T-helper 22 cell (primary cell): ENCODE measurements at places on chromosomes 1 and 21.

- DNase-seq: no peak
Observed at GRCh38 chr1:184556665-184557064, 169.8 kb downstream of the C1orf21 start.

- DNase-seq: no peak
Observed at GRCh38 chr1:212952641-212952976, 2.3 kb downstream of the VASH2 start.

DNA sequence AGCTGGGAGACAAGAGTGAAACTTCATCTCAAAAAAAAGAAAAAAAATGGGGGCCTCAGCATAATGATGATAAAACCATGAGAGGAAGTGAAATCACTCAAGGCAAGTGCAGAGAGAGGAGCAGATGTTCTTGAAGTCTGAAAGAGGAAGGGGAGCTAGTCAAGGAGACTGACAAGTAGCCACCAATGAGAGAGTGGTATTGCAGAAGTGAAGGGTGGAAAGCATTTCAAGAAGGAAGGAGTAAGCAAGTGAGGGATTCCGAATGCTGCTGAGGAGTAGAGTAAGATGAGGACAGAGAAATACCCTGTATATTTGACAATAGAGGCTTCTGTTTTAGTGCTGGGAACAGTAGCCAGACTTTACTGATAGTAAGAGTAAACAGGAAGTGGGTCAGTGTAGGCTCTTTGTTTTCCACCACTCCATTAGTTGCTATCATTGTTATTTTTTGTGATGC is 2.9 kb downstream of the TATDN3 start:
- DNase-seq: no peak

DNA sequence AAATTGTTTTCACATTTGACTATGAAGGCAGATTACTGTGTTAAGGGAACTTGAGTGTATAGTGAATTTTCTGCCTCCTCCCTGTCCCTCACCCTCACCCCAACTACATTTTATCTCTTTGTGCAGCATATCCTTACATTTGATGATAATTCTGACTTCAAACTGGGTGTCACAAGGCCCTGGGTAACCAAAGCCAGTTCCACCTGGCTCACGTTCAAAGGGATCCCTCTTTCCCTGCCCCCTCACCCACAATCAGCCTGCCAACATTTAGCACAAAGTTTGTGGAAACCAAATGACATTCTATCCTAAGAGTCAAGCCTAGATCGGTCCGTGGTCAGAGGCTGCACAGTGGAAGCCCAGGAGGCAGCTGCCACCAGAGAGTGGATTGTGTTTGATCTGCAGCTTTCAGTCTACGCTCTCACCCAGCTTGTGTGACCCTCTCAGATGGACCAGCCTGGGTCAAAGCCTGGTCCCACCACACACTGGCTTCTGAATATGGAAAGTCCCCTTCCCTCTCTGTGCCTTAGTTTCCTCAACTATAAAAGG is 10.3 kb downstream of the KIAA0040 start:
- no peak for DNase-seq

GRCh38 chr21:22710721-22711120 is 1712.5 kb downstream of the NCAM2 start:
- DNase-seq: no peak

- no peak for DNase-seq
Observed at GRCh38 chr1:156098784-156099183, 15.7 kb upstream of the LMNA start.

DNA sequence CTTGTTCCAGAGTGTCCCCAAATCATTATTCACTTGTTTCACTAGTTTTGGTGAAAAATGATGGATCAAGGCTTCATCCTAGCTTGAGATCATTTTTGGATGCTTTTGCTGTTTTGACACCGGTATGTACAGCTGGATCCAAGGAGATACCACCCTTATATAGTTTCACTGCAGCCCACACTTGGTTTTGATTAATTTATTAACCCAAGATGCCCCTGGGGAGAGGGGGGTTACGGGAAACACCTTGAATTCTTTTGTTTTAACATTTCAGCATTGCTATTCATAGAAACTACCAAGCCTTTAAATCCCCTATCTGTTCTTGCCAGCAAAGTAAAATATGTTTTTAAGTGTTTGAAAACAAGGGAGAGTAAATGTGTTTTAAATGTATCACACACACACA is 457.7 kb upstream of the RUNX1 start:
- DNase-seq: no peak

- no peak for DNase-seq
Observed at GRCh38 chr1:147664206-147664605, 6.1 kb downstream of the ACP6 start.

- no peak for DNase-seq
Observed at GRCh38 chr21:25734654-25734903, 125 bp downstream of the ATP5PF start.

DNA sequence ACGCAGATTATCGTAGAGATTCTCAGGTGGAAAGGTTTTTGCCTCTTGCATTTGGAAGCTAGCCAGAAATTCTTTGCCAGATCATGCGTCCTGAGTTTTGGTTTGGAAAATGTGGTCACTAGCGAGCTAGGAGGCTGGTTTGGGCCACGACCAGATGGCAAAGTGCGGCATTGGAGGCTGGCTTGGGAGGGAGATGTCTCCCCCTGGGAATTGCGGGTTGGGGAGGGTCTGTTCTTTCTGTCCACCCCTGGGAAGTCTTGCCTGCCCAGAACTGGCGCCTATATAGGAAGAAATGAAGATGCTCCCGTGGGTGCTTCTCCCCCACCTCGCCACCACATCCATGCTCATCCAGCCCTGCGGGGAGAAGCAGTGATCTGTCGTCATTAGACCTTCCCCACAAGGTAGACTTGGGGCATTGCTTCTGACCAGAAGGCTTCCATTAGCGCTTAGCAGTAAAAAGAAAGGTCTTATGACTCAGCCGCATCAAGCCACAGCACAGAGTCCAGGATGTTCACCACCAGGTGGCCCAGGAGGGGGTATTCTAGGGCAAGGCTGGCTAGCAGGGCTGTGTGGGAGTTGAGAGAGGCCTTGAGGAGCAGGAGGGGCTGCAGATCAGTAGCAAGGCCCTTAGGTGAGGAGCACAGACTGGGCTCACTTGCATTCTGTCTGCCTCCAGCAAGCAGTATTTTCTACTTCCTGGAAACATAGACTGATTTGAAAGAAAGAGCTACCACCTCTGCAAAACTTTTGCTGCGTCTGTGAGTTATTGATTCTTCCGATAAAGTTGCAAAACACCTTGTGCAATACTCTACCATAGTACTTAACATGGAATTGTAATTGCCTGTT is 1.5 kb upstream of the PTP4A2 start:
- DNase-seq: peak; percentile 70

DNA sequence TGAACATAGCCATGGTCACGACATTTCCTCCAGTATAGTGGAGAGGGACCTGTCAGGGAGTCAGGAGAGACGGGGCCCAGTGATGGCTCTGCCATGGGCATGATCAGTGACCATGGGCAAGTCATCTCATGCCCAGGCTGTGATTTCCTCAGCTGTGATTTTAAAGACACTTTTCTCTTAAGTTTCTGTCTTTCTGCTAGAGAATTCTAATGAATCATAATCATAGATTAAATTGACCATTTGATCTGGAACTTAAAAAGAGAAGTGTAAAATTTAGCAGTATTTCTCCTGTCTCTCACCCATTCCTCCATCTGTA is 112.7 kb downstream of the USP25 start:
- no peak for DNase-seq

DNA sequence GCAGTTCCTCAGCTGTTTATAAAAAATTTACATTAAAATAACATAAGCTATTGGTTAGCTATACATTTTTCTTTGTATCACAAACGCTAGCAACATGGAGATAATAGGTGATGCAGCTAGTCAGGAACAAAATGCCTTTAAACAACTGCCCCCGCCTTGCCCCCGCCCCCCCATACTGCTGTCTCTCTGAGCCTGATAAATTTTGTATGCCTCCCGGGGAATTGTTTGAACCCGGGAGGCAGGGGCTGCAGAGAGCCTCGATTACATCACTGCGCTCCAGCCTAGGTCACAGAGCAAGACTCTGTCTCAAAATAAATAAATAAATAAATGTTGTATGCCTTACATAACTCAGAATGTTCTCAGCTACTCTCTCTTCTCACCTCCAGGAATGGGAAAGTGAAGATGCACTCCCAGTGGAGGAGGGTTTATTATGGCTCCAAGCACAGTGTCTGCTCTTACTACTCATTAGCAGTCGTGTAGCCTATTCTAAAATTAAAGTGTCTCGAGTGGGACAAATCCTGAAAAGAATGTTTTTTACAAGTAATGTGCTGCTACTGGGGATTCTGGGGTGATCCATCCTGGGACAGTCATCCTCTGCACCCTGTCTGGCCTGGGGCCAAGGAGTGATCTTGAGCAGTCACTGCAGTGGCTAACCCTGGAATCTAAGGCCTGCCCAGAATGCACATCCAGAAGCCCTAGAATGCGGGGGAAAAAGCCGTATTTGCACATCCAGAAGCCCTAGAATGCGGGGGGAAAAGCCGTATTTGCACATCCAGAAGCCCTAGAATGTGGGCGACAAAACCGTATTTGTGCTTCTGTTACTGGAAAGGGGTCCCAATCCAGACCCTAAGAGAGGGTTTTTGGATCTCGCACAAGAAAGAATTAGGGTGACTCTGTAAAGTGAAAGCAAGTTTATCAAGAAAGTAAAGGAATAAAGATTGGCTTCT is 39.4 kb upstream of the ZNF496 start:
- DNase-seq: no peak

DNA sequence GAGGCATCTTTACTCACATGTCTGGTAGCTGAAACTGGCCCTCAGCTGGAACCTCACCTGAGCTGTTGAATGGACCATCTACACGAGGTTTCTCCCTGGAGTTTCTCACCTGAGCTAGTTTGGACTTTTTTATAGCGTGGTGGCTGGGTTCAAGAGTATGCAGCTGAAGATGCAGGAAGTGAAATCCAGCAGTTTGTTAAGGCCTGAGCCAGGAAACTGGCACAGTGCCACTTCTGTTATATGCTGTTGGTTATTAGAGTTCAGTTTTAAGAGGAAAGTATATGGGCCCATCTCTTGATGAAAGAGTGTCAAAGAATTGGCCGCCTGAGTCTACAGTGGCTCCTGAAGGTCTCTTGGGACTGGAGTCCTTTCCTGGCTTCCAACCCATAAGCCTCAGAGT is 35.6 kb downstream of the STUM start:
- DNase-seq: no peak

- DNase-seq: no peak
Observed at GRCh38 chr1:121546830-121547591, 362.2 kb downstream of the SRGAP2C start.

GRCh38 chr21:41703857-41704501 is 62.9 kb downstream of the RIPK4 start:
- no peak for DNase-seq

DNA sequence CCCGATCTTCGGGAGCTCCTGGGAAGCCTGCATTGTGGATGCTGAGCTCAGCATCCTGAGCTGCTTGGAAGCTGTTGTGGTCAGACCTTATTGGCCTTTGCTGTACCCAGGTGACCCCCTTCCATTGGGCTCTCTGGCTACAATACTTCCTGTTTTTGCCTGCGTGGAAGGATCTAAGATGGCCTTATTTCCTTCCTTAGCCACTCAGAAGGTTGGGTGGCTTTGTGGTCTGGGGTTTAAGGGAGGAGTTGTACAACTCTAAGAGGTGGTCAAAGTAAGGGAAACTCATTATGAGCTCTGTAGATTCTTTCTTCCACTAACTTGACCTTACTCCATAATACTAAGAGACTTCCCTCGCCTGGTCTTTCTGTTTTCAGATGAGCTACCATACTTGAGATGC is 17.7 kb downstream of the PFKFB2 start:
- no peak for DNase-seq

DNA sequence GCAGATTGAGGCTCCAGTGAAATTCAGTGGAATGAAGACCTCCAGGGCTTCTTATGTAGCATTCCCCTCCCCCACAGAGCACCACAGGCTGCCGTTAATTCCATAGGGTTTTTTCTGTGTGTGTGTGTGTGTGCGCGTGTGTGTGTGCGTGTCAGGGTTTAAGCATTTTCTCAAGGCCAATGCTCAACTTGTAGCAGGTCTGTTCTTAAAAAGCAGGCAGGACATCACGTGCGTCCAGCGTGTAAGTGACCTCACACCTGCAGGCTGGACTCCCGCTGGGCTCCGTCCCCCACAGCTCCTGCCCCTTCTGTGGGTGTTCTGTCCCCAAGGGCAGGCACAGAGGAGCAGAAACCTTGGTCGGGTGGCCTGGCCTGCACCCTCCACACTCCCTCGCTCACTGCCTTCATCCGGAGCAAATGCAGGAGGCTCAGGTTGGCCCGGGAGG is 5.3 kb downstream of the PRDM16 start:
- DNase-seq: no peak

- DNase-seq: no peak
Observed at GRCh38 chr1:82160903-82161302, 360.2 kb downstream of the ADGRL2 start.

DNA sequence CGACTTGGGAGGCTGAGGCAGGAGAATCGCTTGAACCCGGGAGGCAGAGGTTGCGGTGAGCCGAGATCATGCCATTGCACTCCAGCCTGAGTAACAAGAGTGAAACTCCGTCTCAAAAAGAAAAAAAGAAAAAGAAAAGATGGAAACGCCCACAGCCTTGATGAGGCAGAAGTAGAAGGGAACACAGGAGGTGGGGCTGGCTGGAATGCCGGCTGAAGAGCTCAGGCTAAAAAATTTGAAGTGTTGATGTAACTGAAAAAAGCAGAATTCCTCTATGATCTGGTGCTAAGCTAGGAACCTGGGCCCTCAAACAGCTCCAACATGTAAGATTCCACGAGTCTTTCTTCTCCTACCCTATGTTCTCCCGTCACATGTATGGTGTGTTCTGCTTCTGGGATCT is 53.6 kb downstream of the SLC66A1 start:
- DNase-seq: no peak

DNA sequence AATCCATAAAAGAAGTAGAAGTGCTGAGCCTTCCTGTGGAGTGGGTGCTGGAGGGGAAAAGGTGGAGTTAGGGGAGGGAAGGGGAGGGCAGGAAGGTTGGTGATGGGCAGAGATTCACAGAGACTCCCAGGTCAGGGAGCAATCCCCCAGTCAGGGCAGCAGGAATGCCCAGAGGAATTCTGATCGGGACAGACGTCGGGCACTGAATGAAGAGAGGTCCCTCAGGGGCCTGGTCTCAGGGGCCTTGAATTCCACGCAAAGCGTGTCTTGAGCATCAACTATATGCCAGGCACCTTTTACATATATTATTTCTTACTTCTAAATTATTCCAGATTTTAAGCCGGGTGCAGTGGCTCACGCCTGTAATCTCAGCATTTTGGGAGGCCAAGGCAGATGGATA is 7.2 kb upstream of the PADI1 start:
- DNase-seq: no peak

DNA sequence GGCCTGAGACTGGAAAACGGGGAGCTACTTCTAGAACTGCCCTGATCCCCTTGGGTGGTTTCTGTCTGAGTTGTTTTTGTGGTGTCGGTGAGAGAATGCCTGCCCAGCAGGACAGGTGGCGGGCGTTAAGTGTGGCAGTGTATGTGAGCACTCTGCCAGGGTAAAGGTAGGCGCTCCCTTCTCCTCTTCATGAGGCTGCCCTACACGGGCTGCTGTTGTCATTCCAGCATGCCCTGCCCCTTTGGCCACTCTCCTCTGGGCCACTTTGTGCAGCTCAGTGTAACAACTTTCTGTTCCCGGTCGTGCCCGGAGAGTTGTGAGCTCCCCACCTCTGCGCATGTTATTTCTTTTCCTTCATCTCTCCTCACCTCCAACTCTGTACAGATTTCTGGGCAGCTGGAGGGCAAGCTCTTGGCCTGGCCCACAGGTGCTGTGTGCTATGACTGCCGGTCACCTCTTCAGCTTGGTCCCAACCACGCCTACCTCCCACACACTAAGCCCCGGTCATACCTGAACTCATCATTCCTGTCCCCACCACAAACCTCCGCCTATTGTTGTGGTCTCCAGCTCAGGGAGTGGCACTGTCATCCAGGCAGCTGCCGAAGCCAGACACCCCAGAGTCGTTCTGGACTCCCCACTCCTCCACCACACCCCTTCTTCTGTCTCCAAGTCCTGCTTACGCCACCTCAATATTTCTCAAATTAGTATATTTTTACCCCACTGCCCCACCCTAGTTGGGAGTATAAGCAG is 69.0 kb downstream of the GADD45A start:
- DNase-seq: no peak
